ENCODE measurements at places on chromosomes 5 and 9.

DNA sequence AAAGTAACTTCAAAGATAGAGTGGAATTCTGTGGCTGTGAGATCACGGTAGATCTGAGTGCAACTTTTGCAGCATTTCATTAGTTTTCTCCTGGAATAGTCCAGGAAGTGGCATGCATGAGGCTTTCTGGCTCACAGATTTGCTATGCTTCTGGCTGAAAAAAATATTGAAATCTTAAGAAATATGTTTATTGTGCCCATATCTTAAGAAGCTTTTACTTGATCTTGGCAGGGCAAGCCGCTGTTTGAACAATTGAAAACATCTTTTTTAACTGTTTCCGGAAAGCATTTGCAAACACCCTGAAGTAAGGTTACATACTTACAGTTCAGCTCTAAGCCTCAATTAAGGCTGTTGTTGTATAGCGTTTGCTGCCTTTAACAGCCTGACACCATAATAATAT is 135.7 kb upstream of the GDNF start:
- no peak for DNase-seq

- peak; percentile 71 for DNase-seq
These were observed at the start of gene MPDZ for GRCh38 chr9:13279284-13280141. MPDZ (minus strand) TSS chr9:13279692; CDS start chr9:13250315, 29,377 bp downstream.

DNA sequence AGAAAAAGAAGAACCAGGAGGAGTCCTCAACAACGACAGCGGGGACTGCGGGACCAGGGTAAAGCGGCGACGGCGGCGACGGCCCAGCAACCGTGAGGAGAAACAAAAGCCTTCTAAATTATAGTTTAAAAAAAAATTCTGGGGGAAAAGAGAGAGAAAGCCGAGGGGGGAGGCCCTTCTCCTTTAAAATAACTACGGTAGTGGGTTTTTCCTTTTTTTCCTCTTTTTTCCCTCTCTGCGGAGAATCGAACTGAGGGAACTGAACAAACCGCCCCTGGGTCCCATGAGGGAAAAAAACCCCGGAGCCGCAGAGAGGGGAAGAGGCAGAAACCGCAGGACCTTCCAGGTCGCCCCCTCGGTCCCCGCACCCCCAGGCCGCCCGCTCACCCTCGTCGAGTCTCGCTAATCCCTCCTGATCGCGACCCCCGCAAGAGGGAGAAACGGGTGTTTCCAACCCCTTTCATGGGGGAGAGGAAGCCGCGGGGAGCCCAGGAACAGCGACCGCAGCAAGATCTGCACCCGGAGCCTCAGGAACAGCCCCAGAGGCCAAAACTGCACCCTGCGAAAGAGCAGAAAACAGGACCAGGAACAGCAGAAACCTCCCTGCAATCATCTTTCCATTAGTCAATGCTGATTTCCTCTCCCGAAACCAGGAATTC is 453 bp downstream of the CPEB4 start:
- no peak for DNase-seq

DNA sequence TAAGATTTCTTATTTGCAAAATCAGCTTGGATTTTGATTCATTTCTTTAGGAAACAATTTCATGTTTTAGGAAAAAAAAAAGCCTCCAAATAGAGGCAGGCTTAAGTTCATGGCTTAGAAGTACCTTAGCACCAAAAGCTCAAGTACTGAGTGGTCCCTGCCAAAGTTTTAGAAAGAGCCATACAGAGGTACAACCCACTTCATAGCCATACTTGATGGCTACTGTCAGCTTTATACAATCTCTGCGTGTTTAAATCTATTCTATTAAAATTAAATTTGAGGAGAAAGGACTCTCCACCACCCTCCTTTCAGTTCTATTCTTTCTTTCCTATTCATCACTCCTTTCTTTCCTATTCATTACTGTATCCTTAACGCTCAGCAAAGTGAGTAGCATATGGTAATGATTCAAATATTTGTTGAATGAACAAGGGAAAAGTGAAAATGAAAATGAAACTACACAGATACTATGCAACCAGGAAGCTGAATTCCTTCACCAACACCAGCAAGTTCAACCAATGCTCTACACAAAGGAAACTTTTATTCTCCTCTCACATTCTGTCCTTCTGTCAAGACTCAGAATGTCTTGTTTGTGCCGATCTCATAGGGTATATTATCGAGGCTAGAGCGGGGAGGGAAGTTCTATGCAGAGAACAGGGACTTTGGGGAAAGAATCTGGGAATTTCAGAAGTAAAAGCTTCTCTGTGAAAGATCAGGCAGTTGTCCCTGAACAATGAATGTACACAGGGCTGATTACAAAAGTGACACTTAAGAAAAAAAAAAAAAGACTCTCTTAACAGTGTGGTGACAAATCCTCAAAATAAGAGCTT is 138.6 kb upstream of the SPEF2 start:
- peak; percentile 15 for DNase-seq

- peak; percentile 45 for DNase-seq
These were observed 7.3 kb upstream of the GRHPR start for GRCh38 chr9:37415011-37415719.
